ENCODE measurements at places on chromosomes 11 and 22.

- no peak for DNase-seq
These were observed at the start of gene HDAC10 for GRCh38 chr22:50250555-50251476. Gene HDAC10, minus strand, starts transcription at chr22:50251265. Its CDS starts 233 bp downstream, at chr22:50251032.

DNA sequence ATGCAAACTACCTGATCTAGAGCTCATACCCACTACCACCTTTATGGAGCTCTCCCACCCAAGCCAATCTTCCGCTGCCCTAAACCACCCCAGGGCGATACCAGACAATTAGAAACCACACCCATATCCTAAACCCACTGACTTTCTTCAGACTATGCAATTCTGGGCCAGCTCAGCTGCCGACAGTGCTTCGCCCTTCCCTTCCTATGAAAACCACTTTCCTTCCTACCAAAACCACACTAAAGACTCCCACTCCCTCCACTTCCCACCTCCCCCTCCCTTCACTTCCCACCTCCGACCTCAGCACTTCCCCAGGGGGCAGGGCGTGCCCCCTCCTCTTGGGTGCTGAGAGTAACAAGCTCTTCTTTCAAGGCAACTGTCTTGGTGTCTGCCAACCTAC is 25.1 kb downstream of the B3GAT1 start:
- no peak for DNase-seq

DNA sequence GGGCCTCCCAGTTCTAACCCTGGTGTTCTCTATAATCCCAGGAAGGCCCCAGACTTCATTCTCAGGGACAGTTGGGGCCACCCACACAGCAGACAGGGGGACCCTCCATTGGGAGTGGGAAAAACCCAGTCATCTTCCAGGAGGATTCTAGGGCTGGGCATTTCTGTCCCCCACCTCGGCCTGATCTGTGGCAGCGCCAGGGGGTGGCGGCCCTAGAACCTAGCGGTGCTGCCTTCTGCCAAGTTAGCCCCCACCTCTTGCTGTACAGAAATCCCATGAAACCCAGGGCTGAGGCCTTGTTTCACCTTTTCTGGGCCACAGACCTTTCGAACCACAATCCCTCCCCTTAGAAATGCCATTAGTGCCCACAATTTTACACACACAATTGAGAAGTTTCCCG is 9.6 kb downstream of the CHST1 start:
- no peak for DNase-seq

DNA sequence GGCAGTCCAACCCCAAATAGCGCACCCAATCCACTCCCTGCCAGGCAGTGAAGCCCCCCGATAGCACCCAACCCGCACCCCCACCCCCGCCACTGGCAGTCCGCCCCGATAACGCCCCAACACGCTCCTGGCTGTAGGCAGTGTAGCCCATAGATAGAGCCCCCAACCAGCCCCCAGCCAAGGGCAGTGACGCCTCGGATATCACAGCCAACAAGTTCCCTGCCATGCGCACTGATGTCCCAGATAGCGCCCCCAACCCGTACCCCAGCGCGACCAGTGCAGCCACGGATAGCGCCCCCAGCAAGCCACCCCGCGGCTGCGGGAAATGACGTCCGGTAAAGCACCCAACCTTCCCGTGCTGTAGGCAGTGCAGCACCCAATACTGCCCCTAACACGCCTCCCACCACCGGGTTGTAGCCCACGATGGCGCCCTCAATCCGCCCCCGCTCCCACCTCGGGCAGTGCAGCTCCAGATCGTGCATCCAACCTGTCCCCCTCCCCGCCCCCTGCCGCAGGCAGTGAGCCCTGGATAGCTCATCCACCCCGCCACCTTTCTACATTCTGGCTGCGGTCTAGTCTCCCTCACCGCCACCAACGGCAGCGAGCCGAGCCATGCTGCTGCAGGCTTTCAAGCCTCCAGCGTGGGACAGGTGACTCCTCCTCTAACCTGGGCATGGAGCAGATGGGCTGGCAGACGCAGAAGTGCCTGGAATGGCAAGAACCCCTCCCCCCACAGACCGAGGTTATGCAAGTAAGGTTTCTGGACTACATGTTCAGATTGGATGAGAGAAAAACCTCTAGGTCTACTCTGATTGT is 625 bp downstream of the RFPL2 start:
- DNase-seq, result no peak

DNA sequence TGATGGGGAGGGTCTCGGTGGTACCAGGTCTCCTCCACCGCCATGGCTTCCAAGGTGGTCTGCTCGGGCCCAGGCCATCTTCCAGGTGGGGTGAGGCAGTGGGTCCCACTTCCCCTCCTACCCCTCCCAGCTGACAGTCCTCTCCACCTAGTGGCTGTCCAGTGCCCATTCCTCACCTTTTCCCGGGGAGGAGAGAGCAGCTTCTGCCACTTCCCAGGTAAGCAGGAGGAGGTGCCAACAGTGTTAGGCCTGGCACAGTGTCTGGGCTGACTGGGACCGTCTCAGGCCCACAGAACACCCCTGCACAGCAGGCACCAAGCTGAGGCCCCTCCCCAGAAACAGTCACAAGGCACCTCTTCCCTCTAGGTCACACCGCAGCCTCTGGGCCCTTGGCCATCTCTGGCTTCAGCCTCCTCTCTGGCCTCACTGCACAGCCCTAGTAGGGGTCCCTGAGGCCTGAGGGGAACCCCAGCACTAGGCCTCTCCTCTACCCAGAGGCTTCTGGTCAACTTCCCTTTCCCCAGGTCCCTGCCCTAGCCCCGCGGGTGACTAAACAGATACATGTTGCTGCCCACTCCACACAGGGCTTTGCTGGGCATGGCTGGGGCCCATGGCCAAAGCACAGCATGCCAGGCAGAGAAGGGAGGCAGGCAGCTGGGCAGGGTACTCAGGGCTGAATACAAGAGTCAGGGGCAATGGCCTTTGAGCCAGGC is 2.3 kb upstream of the ANKRD13D start:
- DNase-seq, result no peak
